ENCODE measurements at places on chromosomes 2 and 18.

- peak; percentile 63 for DNase-seq
Measured at GRCh38 chr2:188369365-188369764, 77.7 kb downstream of the GULP1 start.

GRCh38 chr18:37253394-37254235 lies 312.0 kb downstream of the CELF4 start:
- peak; percentile 98 for DNase-seq

DNA sequence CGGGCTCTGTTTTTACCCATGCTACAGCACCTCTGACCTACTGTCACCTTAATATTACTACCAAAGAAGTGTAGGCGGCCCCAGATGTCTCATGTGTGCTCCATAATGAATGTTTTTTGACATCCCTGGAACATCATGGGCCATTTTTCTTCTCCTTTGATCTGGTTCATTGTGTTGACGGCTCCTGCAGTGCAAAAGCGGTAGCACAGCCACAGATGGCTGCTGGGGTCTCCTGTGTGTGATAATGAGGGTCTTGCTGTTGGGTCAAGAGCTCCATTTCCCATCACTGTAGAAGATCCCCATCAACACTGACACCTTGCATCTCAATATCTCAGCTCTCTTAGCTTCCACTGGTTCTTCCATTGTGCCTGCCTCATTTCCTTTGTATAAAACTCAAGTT lies 95.0 kb downstream of the CDH20 start:
- DNase-seq, result no peak

GRCh38 chr18:8499810-8500675 lies 109.2 kb upstream of the RAB12 start:
- DNase-seq, result no peak

- DNase-seq, result no peak
Measured at GRCh38 chr2:159713631-159714246, 1.4 kb downstream of the MARCHF7 start.

DNA sequence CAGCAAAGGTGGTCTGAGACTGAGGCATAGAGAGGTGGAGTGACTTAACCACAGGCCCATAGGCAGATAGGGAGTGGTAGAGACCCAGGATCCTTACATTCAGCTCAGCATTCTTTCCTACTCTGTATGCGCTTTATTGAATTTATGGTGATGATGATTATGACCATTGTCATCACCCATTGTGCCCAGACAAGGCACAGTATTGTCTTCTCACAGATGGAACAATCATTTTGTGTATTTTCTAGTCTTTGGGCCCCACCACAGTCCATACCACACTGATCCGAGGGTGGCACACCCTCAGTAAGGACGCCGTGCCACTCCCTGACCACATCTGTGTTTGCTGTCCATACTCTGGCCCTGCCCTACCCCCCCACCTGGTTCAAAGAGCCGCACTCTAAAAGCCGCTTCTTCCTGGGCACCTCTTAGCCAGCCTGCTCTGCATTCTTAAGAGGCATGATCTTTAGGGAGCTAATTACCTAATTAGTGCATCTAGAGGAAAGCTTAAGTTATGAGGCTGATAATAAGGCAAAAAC lies 179.6 kb upstream of the SMAD2 start:
- no peak for DNase-seq

DNA sequence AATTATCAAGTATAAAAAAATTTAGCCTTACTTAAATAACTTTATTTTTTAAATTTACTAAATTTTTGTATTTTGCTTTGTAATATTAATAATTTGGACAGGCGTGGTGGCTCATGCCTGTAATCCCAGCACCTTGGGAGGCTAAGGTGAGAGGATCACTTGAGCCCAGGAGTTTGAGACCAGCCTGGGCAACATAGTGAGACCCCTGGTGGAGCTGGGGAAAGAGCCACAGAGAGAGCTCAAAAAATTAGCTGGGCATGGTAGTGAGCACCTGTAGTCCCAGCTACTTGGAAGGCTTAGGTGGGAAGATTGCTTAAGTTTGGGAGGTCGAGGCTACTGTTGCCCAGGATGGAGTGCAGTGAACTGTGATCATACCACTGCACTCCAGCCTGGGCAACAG lies 143.5 kb downstream of the B3GNT2 start:
- no peak for DNase-seq

DNA sequence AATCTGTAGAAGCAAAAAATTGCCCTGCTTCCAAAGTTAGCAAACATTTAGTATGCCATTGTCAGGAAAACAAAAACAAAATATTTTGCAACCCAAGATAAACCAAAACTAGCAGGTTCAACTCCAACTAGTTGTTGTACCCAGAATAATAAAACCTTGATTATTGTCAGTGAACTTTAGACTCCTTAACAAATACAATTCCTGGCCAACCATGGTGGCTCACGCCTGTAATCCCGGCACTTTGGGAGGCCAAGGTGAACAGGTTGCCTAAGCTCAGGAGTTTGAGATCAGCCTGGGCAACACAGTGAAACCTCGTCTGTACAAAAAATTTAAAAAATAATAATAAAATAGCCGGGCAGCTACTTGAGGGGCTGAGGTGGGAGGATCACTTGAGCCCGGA lies 87.5 kb upstream of the MSH2 start:
- DNase-seq, result no peak

GRCh38 chr2:18345848-18346247 lies 214.6 kb downstream of the RDH14 start:
- no peak for DNase-seq

DNA sequence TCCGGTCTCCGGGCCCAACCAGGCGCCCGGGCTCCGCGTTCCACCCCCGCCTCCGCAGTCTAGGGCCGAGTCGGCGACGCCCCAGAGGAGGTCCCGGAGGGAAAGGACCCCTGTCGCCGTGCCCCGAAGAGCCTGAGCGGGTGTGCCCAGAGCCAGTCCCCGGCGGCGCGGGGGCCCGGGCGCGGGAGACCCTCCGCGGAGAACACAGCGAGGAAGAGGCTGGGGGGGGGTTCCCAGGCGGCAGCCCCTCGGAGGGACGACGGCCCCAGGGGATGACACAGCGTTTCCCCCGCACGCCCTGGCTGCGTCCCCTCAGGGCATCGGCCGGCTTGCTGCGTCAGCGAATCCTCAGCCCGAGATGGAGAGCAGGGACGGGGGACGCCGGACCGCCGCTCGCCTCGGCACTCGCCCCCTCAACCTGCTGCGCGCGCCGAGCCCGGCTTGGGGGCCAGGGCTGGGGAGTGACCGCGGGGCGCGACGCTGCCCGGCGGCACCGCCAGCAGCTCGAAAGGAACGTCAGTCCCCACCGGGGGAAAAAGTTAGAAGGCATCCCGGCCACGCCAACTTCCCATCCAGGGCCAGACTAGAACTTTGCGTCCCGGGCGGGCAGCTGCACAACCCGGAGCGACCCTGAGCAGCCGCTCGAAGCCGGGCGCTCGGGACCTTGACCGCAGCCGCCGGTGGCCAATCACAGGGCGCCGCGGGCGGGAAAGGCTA lies 711 bp downstream of the SFXN5 start:
- DNase-seq, result peak; percentile 49

DNA sequence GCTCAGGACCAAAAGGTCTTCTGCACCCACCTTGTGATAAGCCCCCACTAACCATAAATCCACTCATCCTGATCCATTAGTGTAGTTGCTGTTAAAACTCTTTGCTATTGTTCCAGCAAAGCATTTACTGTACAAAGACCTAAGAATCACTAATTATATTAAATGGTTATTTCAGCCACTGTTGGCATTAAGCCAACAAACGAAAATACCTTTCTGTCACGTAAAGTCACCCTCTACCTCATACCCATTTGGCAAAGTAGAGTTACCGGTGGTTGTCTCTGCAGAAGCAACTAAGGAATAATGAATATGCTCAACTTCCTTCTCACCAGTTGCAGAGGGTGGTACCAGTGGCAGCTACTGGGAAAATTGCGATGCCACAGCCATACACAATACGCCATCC lies 224.5 kb downstream of the SP3 start:
- DNase-seq, result no peak

GRCh38 chr18:34965108-34965507 lies 76.1 kb upstream of the MAPRE2 start:
- DNase-seq, result no peak

GRCh38 chr2:45707006-45707405 lies 55.5 kb downstream of the PRKCE start:
- no peak for DNase-seq

DNA sequence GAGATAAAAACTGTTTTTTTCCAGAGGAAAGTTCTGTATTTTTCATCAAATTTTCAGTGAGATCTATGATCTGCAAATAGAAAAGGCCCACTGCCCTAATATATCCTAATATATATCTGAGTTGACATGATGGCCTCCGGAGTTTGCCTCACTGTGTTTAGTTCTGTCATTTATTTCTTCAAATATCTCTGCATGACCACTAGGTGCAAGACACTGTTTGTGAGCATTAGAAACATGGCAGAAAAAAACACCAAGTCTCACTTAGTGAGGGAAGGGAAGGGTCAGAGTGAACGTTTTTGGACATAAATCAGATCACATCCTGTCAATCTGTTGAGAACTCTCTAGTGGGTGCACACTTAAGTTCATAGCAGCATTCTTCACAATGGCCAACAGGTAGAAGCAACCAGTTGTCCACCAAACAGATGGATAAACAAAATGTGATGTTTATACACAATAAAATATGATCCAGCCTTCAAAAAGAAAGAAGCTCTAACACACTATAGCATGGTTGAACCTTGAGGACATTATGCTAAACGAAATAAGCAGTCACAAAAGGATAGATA lies 53.4 kb downstream of the SPIRE1 start:
- DNase-seq, result no peak

- DNase-seq, result no peak
Measured at GRCh38 chr2:45696708-45697107, 45.2 kb downstream of the PRKCE start.

- no peak for DNase-seq
Measured at GRCh38 chr2:14654835-14655282, 22.3 kb downstream of the LRATD1 start.

GRCh38 chr2:165376571-165376975 lies 92.9 kb upstream of the CSRNP3 start:
- DNase-seq, result no peak

GRCh38 chr18:21741562-21742314 lies 1.1 kb downstream of the MIB1 start:
- peak; percentile 19 for DNase-seq

DNA sequence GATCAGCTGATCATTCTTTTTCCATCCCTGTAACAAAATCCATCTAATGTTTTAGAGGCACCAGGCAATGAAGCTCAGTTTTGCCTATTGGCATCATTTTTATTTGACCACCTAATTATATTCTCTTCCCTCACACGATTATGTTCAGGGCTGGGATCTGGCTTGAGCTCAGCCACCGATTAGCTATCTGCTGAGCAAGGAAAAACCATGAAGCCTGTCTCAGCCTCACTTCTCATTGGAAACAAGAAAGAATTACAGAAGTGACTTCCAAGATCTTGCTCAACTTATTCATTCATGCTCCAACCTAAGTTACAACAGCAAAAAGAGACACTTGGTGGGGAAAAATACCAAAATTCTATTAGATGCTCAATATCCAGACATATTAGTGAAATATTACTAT lies 139.0 kb upstream of the SH3BP4 start:
- no peak for DNase-seq

DNA sequence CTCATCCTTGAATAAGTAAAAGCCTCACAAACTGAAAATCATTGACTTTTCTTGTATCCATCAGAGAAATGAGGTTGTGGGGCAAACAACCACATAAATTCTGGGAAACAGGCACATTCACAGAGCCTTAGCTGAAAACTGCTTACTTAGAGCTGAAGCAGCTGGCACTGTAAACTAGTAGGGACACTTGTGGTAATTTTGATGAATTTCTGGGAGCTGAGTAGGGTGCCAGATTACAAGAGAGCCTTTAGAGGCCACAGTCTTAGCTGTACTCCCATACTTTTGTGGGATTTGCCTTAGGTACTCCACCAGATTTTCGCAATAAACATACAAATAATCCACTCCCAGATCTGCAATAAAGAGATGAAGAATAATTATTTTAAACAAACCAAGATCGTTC lies 315.2 kb downstream of the TMX3 start:
- DNase-seq, result no peak

DNA sequence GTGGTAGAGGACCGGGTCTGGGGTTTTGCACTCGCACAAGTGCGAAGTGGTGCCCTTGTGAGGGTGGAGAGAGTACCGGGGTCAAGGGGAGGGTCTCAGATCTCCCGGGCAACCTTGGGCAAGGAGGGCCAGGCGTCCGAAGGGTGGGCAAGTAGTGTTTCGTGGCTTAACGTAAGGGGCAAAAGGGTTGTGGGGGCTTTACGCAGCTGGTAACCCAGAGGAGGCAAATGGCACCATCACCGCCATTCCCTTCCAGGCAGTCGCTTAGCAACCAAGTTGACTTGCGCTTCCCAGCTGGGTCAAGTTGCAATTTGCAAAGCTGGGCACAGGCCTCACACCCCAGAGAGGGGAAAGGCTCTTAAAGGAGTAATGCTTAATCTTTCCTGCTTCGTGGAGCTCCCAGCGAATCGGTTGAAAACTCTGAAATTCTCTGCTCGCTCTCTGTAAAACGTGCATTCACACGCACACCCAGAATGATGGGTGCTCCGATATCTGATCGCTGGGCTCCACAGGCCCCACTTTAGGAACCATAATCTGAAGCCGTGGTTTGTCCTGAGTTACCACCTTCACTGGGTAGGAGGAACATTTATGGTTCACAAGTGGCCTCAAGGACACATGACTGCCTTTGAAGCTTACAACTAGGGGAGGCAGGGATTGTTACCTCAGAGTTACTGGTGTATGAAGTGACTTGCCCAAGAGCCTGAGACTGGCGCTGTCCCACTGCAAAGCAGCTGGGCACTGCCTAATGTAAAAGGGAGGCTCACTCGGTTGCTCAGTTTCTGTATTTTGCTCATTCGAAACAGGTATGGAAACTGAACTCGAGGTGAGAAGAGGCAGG lies 127.9 kb downstream of the UXS1 start:
- DNase-seq, result no peak

DNA sequence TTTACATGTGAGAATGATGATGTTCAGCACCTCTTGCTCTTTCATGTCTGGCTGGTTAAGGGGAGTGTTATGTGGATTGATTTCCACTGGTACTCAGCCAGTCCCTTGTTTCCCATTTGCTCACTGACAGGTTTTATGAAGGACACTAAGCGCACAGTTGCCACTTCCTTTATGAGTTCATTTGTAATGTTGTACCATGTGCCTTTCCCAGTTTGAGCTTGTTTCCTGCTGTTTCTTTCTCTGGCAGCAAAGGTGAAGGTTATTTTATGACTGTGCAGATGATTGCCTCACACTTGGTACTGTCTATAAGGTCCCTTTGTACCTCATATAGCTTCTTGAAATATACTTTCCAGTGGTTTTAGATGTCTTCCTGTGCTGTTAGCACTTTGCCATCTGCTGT lies 1700.5 kb upstream of the TMEFF2 start:
- no peak for DNase-seq
